ENCODE measurements at places on chromosomes 2 and 18. TPM values are rescaled to one million over a fixed set of nuclear protein-coding genes. Genes with fewer than 3 reads are reported as not detected.

- DNase-seq = no peak
These were observed 83.3 kb downstream of the PDE11A start for GRCh38 chr2:177989029-177989885.

The DTNA gene
- 153 TPM for total RNA-seq

GRCh38 chr2:46887028-46887885 lies 28.3 kb downstream of the MCFD2 start:
- DNase-seq = no peak

DNA sequence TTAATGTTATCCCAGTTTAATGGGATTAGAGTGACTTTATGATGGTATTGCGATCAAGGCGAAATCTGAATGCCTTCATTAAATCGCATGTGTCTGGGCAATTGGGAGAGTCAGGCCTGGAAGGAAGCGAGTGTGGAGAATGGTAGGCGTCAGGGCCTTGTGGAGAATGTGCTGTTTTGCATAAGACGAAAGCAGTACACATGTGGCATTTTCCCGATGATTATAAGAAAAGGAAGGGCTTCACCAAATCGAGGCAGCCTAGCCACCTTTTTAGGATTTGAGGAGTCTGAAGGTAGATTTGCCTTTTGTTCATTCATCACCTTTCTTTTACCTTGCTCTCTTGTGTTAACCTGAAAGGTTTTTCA lies 1.0 kb downstream of the ZNF532 start:
- DNase-seq = no peak

The CFC1 gene
- total RNA-seq = not detected

- peak; percentile 42 for DNase-seq
These were observed 73.8 kb downstream of the RPIA start for GRCh38 chr2:88765154-88765888.

The NOL4 gene
- total RNA-seq = not detected

The ATP6V1B1 gene
- total RNA-seq = 0.43 TPM

The EML6 gene
- 0.56 TPM for total RNA-seq

The TCF7L1 gene
- 9.3 TPM for total RNA-seq

DNA sequence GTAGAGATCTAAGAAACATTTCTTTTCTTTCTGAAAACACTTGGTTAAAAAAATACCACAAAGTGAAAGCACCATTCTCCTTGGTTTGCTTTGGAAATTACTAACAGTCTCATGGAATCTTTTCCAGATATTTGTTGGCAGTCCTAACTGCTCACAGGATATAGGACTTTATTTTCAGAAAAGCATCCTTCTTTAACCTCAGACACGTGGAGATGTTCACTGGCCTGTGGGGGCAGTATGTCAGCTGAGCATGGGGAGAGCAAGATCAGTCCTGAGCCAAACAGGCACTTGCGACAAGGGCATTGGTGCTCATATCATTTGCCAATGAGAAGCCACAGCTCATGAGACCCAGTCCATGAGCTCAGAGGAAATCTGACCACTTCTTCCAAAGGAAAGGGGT lies 371.9 kb downstream of the NBAS start:
- DNase-seq = no peak

The NDUFV2 gene
- total RNA-seq = 521 TPM

The NCKAP5 gene
- total RNA-seq = 7.9 TPM

- no peak for DNase-seq
These were observed 11.4 kb upstream of the ARHGAP25 start for GRCh38 chr2:68723181-68723580.

The ACADL gene
- total RNA-seq = 0.73 TPM

The GNAL gene
- total RNA-seq = 5.1 TPM

GRCh38 chr2:118185210-118186109 lies 97.2 kb downstream of the INSIG2 start:
- peak; percentile 76 for DNase-seq

The C2orf80 gene
- total RNA-seq = not detected

GRCh38 chr2:49914281-49914680 lies 760.0 kb upstream of the FSHR start:
- DNase-seq = no peak

The PLEK gene
- 4.7 TPM for total RNA-seq

GRCh38 chr2:242024751-242025355 lies 155.3 kb downstream of the RTP5 start:
- no peak for DNase-seq

- DNase-seq = no peak
These were observed 122.9 kb upstream of the KLF7 start for GRCh38 chr2:207288628-207289027.

The BOLA3 gene
- 89.6 TPM for total RNA-seq

- DNase-seq = no peak
These were observed at the start of gene TUBA3E for GRCh38 chr2:130198343-130198742. TSS of gene TUBA3E (minus strand) at chr2:130198439. CDS start at chr2:130198360, 79 bp downstream.

- DNase-seq = no peak
These were observed 19.0 kb downstream of the CRACDL start for GRCh38 chr2:98917031-98917471.

GRCh38 chr2:44358503-44358902 lies 2.8 kb downstream of the PREPL start:
- DNase-seq = no peak

The TMEM127 gene
- 67.3 TPM for total RNA-seq

DNA sequence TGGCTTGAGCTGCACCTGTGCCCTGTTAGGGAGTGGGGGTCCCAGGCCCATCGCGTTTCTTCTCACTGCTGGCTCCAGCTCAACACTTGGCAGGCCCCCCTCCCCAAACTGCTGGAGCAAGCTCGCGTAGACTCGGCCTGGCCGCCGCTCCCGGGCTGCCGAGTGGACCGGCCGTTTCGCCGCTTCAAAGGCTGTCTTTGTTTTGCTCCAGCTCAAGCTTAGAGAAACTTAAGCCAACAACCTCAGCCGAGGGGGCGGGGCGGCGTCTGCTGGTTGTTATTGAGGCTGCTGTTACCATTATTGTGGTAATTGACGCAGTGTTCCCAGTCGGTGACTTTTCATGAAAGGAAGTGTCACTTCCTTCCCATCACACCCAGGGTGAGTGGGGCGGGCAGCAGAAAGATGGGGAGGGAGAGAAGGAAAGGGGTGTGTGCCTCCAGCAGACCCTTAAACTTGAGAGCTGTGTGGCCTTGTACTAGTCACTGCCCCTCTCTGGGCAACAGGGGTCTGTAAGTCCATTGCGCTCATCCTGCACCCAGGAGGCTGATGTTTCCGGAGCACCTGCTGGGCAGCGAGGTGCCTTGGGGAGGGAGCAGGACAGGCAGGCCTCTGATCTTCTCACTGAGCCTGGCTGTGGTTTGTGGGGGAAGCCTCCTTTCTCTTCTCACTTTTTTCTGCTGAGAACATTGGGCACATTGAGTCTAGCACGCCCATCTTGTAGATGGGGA lies 2.1 kb downstream of the ARID5A start:
- DNase-seq = peak; percentile 94

- peak; percentile 29 for DNase-seq
These were observed 821 bp upstream of the CHRNG start for GRCh38 chr2:232538671-232539070.

DNA sequence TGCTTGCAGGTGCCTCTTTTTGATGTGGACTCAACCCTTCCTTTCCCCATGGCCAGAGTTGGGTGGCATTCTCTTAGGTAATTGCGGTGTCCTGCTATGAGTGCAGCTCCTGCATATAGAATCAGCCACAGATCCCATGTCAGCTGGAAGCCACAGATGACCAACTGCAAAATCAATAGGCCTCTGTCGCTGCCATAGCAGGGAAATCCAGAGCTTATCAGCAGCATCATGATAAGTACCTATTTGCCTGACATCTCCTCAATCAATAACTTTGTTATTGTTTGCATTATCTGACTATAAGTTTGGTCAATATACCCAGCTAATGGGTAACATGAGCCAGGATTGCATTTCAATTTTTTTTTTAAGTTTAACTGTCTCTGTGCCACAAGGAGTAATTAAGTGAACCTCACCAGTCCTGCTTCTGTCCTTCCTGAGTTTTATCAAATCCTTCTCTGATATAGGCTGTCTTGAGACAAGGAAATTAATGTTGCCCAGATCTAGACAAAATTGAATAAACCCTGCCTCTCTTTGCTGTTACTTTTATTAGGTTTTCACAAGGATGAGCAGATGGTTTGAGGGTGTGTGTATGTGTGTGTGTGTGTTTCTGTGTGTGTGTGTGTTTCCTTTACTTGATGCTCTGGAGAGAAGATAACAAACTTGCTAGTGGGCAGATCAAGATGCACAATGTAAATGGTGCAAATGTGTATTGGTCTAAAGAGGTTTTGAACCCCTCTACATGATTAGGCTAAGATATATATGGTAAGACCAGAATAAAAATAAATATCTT lies 59.6 kb upstream of the CREB1 start:
- no peak for DNase-seq
